ENCODE measurements at places on chromosomes 2 and 18.

DNA sequence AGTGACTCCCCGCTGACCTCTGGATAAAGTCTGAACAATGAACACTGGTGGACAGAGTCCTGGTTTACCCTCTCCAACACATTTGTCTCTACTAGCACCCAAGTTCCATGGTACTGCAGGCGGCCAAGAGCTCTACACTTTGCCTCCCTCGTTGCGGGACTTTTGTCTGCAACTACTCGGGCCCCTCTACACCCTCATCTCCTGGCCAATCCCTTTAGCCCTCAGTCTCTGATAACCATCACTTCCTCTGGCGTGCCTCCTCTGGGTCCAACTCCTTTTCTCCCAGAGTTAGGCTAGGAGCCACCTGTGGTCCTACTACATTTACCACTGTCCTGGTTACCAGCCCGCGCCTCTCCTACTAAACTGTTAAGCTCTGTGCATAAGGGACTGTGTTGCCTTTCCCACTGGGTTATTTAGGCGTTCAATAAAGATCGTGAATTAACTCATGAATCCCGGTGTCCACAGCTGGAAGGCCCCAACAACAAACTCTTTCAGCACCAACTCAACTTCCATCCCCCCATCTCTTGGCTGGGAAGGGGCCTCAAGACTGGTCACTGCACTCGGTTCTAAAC lies 757 bp downstream of the HDHD2 start:
- DNase-seq = peak; percentile 44

GRCh38 chr18:31891566-31891965 lies 51.4 kb downstream of the TRAPPC8 start:
- no peak for DNase-seq

GRCh38 chr2:120867290-120868241 lies 131.9 kb downstream of the GLI2 start:
- DNase-seq = peak; percentile 87

- peak; percentile 14 for DNase-seq
These were observed 95.2 kb downstream of the CAMKMT start for GRCh38 chr2:44456946-44457345.

- no peak for DNase-seq
These were observed 150.0 kb upstream of the SPRED2 start for GRCh38 chr2:65582364-65582763.

DNA sequence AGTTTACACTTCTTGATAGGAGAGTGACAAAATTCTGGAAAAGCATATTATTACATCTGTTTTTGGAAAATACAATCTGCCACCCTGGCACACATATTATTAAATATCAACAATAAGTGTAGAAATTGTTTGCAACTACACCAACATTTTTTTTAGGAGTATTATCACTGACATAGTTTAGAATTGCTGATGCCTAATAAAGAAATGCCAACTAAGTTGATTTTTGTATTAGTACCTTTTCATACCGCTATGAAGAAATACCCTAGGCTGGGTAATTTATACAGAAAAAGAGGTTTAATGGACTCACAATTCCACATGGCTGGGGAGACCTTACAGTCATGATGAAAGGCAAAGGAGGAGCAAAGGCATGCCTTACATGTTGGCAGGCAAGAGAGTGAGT lies 35.9 kb upstream of the TFPI start:
- DNase-seq = no peak

DNA sequence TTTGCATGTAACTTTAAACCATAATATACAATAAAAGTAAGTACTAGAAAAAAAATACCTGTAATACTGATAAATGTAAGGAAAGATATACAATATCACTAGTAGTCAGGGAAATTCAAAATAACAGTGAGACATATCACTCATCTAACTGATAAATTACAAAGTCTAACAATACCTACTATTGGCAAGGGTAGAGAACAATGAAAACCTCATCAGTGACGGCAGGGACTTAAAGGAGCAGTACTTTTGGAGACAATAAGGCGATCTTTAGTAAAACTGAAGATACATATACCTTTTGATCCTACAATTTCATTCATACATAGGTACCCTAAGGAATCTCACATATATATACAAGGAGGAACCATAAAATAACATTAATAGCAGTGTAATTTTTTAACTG lies 24.9 kb downstream of the C2orf76 start:
- no peak for DNase-seq
